Adipocyte (in vitro differentiated cells): ENCODE measurements at places on chromosomes 12 and 14.
A peak's percentile ranks its signal among the peaks of the same experiment; 100 is the strongest.

DNA sequence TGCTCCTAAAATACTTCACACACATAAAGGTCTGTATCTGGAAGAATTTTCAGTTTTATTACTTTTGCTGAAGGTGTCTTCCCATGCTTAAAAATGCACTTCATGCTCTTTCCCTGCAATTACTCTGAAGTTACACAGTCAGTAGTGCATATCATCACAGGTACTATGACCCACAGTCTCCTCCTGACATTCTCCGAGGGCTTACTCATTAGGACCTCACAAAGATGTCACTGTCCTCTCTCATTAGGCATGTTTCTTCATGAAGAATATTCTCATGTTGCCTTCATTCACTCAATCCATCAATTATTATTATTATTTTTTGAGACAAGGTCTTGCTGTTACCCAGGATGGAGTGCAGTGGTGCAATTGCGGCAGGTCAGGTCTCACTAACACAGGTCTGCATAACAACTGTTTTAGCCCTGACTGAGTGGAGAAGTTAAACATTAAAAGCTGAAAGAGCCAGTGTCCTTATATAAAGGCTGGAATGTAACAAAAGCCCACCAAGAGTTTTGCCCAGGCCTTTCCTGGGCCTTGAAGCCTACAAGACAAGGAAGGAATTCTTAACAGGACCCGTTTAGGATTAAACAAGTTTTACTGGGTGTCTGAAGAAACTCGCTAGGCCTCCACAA lies 119.5 kb upstream of the WSCD2 start:
- DNase-seq: no peak

DNA sequence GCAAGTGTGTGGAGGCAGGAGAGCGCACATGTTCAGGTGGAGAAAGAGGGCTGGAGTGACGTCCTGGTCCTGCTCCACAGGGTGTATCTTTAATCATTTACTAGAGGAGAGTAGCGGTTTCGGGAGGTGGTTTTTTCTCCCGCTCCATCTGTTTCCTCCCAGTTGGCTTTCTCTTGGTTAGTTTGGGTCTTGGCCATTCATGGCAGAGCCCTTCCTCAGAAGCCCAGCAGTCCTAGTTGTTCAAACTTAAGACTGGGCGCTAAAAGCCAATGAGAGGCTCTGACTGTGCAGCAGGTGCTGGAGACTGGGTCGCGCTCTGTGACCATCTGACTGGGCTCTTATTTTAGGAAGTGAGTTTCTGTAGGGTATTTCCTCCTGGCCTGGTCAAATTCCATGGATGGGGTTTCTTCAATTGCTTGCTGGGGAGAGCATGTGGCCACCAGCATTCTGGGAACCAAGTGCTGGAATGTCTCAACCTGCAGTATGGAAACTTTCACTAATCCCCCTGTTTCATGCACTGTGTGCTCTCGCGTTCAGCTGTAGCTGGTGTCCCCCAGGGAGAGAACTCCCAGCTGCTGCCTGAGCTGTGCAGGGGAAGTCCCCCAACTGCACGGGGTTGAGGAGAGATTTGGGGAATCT lies 27.4 kb upstream of the TSPAN9 start:
- DNase-seq: no peak

- DNase-seq: peak; percentile 12
These were observed 268.8 kb downstream of the TTC8 start for GRCh38 chr14:89093083-89093730.

- no peak for DNase-seq
These were observed 63.2 kb downstream of the USP15 start for GRCh38 chr12:62323386-62323785.

DNA sequence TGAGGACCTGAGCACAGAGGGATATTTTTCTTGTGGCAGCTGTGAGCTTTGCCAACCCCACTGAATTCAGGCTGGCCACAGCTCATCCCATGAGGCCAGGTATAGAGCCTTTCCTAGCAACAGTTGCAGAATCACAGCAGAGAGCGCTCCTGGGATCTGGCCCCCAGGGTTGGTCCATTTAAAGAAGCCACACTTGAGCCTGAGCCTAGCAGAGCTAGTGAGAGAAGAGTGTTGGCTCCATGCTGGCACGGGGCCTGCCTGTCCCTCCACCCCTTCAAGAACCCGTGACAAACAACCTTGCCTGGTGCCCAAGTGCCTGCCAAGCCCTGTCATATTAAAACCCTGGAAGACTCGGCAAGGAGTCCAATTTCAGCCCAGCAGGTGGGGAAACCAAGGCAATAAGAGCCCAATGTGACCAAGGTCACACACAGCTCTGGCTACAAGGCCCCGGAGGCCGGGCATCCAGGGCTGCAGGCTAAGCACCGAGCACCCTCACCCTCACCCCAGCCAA lies 91.6 kb downstream of the LRRC74A start:
- DNase-seq: no peak

DNA sequence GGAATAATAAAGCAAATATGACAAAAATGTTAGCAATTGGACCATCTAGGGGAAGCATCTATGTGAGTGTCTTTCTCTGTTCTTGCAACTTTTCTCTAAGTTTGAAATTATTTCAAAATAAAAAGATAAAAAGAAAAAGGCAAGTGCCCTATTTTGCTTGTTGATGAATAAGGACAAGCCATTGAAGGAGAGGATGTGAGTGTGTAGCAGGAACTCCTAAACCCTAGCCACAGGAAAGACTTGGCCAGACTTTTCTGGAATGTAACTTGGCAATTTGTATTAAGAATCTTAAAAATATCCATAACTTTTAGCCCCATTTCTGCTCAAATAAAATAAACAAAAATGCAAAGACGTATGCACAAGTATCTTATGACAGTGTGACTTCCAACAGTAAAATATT lies 279.4 kb downstream of the CACNA1C start:
- peak; percentile 49 for DNase-seq

DNA sequence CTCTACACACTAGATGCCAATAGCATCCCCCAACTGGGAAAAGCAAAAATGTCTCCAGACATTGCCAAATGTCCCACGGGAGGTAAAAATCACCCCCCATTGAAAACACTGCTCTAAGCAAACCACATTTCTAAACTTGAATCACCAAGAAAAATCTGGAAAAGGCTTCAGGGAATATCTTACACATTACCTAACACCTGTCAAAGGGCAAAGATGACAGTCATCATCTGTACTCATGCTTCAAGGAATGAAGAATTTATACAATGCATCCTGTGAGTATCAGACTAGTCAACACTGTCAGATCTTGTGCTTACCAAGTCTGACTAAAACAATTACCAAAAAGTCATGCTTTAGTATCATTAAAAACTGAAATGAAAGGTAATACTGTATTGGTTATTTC lies 161.6 kb upstream of the SOX5 start:
- DNase-seq: no peak

- DNase-seq: no peak
These were observed 5.4 kb upstream of the AMN start for GRCh38 chr14:102917056-102917385.

GRCh38 chr12:65100140-65100539 lies 21.0 kb downstream of the WIF1 start:
- no peak for DNase-seq

- peak; percentile 42 for DNase-seq
These were observed 112.0 kb downstream of the SLC15A5 start for GRCh38 chr12:16165506-16165905.

- peak; percentile 95 for DNase-seq
These were observed 3.2 kb upstream of the SYNE3 start for GRCh38 chr14:95519699-95520098.

DNA sequence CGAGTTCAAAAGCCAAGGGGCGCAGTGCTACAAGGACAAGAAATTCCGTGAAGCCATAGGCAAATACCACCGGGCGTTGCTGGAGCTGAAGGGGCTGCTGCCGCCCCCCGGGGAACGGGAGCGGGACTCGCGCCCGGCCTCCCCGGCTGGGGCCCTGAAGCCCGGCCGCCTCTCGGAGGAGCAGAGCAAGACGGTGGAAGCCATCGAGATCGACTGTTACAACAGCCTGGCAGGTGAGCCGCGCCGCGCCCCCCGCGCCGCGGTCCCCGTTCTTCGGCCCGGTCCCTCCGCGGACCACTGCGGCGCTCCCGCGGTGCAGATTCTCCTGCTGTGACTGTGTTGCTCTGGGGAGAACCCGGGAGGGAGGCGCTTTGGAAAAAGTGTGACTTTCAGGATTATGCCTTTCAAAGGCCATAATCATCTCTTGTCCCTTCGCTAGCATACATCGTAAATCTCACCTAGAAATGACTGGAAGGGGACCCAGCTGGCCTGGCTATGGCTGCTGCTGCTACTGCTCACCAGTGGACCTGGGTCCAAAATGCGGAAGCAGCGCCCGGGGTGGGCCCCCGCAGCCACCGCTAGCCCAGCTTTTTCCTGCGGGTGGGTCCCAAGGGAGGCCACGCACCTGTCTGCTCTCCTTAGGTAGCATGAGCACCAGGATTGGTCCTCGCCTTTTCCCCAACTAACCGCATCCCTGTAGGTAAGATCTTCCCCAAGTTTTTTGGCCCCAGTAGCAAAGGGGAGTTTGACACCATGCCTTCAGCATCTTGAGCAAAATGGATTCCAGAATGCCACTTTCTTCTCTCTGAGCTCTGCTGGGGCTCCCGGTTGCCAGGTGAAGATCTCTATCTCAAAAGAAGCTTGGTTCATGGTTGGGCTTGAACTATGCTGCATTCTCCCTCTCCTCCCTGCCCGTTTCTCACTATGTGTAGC lies 853 bp downstream of the TTC9 start:
- peak; percentile 1 for DNase-seq

- peak; percentile 71 for DNase-seq
These were observed 408.9 kb downstream of the NAV3 start for GRCh38 chr12:78239544-78239943.

DNA sequence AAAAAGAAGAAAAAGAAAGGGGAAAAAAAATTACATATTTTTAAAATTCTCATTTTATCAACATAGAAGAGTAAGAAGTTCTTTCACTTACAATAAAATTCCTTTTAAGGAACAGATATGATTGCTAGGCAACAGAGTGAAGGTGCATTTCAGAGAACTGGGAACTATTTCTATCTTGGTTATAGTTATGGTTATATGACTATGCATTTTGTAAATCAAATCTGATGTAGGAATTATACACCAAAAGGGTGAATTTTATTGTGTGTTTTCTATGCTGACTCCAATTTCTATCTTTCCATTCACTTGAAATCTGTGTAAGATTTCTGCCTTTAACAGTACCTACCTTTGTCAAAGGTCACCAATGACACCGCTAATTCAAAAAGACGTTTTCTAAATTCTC lies 50.1 kb downstream of the HNRNPC start:
- DNase-seq: peak; percentile 17

DNA sequence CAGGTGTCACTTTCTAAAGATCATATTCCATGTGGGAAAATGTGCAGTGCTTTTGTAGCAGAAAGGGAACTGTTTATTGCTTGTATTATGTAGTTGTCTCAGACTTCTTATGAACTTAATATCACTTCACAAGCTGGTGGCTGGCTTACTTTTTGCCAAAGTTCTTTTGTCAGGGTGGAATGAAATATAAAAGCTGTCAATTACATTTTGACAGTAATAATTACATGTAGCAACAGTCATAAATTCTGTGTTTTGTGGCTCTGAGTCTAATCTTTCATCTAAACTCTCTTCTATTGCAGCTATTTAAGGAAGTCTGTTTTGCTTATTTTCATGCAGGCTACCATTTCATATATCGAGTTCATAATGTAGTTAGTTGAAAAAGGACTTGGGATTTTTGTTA lies 106.6 kb downstream of the OTOGL start:
- no peak for DNase-seq

- DNase-seq: no peak
These were observed 385.9 kb downstream of the BMP4 start for GRCh38 chr14:53570411-53571387.

DNA sequence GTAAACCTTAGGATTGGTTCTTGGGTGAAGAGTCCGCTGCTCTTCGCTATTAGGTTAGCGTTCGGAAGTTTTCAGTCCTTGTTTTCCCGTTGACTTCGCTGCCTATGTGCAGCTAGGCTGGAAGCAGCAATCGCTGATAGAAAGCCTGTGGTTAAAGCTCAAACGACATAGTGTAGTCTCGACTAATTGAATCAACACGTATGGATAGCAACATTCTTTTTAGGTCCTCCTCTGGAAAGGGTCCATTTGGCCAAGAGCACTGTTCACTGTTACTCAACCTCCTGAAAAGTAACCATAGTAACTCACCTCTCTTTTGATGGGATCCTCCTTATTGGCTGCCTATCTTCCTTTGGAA lies 355.5 kb downstream of the SNAPC1 start:
- peak; percentile 3 for DNase-seq

GRCh38 chr14:36654794-36655381 lies 6.8 kb upstream of the PAX9 start:
- DNase-seq: no peak

GRCh38 chr12:53128780-53129569 lies 25.7 kb downstream of the SOAT2 start:
- no peak for DNase-seq

DNA sequence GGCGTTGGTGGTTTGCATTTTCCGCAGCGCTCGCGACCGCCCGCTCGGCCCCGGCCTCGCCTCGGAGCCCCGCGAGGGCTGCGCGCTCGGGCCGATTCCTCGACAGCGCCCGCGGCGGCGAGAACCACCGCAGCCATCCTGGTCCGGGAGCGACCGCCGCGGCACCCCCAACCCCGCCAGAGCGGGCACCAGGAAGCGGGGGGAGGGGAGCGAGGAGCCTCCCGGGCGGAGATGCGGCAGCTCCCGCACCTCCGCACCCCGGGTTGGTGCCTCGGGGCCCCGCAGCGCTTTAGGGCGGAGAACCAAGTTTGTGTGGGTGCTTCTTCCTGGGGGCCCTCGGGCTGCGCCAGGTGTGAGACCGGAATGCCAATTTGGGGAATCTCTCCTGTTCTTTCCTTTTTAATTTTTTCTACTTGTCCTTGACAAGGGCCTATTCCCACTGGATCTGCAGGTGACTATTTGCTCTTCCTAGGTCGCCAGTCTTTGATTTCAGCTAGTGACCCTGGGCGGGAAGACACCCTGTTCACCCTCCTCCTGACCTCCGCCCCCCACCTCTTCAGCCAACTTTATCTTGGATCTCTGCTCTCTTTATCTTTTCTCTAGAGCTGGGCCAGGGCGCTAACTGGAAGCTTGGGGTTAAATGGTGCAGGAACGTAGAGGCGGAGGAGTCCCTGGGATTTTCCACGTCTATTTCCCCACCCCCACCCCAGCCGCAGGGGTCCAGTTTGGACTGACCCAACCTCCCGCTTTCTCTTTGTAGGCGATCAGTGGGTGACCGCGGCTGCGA lies at the start of gene SOCS2:
Gene SOCS2 (plus strand): TSS at position 751 of the 787 bp plus-strand sequence. CDS start 223 bp downstream, outside the sequence.
- DNase-seq: peak; percentile 73

DNA sequence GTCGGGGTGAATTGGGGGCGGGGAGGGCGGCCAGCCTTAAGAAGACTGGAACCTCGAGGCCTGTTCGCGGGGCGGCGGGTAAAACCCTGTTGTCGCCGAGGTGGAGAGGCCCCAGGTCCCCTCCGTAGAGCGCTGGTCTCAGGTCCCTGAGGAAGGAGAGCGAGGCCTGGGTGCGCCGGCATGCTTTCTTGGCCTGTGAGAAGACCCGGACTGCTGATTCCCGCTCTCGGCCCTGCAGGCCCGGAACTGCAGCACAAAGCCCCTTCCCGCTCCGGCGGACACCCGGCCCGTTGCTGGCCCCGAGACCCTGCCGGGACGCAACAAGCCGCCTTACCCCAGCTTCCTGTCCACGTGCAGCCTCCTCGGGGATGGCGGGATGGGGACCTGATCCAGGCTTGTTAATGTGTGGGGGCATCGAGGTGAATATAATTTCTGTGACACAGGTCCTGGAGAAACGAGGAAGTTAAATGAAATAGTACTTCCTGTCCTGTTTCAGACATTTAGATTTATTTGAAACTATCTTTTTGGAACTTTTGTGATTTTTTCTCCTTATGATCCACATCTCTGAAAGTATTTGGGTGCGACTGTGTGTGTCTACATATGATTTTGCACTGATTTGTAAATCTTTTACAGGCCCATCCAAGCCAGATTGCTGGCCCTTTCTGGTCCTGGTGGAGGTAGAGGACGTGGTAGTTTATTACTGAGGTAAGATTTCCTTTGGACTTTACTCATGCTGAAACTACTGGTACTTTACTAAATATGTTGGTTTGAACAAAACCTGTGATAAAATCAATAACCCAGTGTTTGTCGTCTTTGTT lies 600 bp downstream of the PNN start:
- peak; percentile 59 for DNase-seq
